NCI-H1092 treated with DMSO at 0.1 percent for 48 hours (cell line): ENCODE measurements at places on chromosomes 1 and 21.
A peak's percentile ranks its signal among the peaks of the same experiment; 100 is the strongest.

GRCh38 chr1:241423541-241424479 lies 66.8 kb upstream of the RGS7 start:
- DNase-seq = peak; percentile 80

DNA sequence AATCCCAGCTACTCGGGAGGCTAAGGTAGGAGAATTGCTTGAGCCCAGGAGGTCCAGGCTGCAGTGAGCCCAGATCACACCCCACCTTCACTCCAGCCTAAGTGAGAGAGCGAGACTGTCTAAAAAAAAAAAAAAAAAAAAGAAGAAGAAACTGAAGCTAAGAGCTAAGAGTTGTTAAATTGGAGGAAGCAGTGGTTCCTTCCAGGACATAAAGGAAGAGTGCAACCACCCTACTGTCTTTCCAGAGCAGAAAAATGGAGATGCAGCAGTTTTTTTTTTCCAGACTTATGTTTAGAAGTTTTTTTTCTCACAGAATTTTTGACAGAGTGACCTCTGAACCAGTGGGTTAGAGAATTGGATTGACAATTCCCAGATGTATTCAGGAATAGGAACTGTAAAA lies 88.7 kb downstream of the HLX start:
- no peak for DNase-seq

- DNase-seq = no peak
Observed at GRCh38 chr1:10054465-10054864, 21.7 kb downstream of the UBE4B start.

GRCh38 chr21:44880405-44881197 lies 7.1 kb upstream of the PTTG1IP start:
- DNase-seq = no peak

GRCh38 chr21:38439957-38440356 lies 58.3 kb downstream of the ERG start:
- peak; percentile 7 for DNase-seq

GRCh38 chr1:154962156-154962749 lies 671 bp upstream of the PYGO2 start:
- DNase-seq = peak; percentile 24

- no peak for DNase-seq
Observed at GRCh38 chr1:24383381-24383940, 30.1 kb downstream of the STPG1 start.
